EL (cell line): ENCODE measurements at places on chromosomes 4 and X.

GRCh38 chr4:52946855-52947254 lies 84.7 kb downstream of the RASL11B start:
- DNase-seq = no peak

DNA sequence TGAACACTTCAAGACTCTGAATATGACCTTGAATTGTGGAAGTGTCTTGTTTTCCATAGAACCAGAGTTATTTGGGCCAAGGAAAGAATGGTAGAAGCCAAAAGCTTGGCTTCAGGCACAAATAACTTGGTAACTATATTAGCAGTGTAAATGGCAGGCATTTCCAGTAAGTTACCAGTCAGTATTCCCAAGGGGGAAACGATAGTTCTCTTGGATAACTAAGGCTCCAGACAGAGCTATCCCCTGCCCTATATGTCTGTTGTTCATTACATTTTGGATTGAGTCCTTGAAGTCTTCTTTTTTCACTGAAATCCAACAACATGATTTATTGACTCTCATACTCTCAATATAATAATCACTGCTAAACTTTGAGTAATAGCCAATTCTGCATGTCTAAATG lies 364.1 kb downstream of the MAGEB5 start:
- no peak for DNase-seq

GRCh38 chr4:92455951-92456350 lies 152.2 kb downstream of the GRID2 start:
- no peak for DNase-seq

GRCh38 chr4:177376024-177376423 lies 66.2 kb downstream of the AGA start:
- no peak for DNase-seq

DNA sequence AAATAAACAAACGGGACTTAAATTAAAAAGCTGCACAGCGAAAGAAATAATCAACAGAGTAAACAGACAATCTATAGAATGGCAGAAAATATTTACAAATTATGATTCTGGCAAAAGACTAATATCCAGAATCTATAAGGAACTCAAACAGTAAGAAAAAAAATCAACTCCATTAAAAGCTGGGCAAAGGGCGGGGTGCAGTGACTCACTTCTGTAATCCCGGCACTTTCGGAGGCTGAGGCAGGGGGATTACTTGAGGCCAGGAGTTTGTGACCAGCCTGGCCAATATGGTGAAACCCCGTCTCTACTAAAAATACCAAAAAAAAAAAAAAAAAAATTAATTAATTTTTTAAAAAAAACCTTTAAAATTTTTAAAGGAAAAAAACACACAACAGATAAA lies 109.0 kb downstream of the ATP11C start:
- peak; percentile 34 for DNase-seq

GRCh38 chrX:69019073-69019890 lies 146.0 kb downstream of the PJA1 start:
- DNase-seq = no peak

GRCh38 chr4:3655485-3655884 lies 110.7 kb upstream of the ADRA2C start:
- DNase-seq = no peak

DNA sequence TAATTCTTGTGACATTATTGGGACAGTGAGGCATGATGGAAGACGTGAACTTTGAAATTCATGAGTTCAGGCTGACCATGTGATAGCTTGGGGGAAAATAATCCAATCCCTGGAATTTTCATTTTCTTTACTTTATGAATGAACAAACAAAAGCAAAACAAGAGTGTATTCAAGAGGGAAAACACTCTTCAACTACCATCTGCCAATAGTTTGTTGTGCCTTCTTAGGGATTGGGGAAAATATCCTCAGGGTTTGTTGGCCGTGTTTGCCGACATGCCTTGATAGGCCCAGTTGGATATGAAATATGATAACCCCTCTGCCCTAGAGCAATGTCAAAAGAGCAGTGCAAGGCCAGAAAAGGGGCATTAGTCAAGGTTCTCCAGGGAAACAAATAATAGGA lies 80.8 kb upstream of the CLNK start:
- no peak for DNase-seq

DNA sequence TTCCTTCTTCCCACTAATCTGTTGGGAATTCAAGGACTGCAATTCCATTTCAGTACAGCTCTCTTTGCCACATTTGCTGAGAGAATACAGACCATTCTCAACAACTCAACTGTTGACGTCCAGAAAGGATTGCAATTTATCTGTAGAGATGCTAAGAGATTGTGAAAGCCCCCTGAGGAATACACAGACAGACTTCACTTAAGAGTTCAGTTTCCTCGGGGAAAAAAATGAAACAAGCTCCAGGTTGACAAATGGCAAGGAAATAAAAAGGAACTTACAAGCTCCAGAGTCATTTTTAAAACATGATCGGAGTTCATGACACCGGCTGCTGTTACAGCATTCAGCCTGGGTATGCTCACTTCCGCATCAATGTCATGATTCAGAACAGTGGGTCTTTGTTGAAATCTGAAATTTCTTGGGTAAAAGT lies 13.8 kb downstream of the TLR10 start:
- DNase-seq = no peak

DNA sequence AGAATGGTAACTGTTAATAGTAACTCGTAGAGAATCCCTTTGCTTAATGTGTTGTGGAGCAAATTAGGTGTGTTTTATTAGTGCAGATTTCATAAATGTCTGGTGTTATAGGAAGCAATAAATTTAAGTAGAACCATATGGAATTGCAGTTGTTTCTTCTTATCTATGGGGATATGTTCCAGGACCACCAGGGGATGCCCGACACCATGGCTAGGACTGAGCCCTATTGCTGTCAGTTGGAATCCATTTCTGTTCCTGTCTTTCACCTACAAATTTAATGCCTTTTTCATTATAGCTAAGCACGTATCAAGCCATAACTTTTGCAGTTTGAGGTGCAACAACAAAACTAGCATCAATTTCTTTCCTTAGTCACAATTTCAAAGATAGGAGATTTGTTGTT lies 72.5 kb downstream of the DDIT4L start:
- DNase-seq = no peak

GRCh38 chr4:38069271-38069760 lies 109.1 kb downstream of the PTTG2 start:
- peak; percentile 13 for DNase-seq

DNA sequence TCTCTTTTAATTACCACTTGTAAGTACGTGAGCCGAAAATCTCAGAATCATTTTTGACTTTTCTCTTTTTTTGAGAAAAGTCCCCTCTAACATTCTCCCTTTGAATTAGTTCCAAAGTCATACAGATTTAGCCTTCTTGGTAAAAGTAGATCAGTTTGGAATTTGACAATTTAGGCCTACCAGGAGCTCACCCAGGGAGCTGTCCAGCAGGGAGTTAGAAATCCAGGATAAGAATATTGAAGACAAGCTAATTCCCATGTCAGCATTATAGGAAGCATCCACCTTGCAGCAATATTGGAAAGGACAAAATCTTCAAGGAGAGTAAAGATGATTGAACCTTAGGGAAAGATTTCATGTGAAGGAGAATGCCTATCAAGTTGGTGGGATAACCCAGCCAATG lies 352.2 kb upstream of the CPEB2 start:
- peak; percentile 2 for DNase-seq

DNA sequence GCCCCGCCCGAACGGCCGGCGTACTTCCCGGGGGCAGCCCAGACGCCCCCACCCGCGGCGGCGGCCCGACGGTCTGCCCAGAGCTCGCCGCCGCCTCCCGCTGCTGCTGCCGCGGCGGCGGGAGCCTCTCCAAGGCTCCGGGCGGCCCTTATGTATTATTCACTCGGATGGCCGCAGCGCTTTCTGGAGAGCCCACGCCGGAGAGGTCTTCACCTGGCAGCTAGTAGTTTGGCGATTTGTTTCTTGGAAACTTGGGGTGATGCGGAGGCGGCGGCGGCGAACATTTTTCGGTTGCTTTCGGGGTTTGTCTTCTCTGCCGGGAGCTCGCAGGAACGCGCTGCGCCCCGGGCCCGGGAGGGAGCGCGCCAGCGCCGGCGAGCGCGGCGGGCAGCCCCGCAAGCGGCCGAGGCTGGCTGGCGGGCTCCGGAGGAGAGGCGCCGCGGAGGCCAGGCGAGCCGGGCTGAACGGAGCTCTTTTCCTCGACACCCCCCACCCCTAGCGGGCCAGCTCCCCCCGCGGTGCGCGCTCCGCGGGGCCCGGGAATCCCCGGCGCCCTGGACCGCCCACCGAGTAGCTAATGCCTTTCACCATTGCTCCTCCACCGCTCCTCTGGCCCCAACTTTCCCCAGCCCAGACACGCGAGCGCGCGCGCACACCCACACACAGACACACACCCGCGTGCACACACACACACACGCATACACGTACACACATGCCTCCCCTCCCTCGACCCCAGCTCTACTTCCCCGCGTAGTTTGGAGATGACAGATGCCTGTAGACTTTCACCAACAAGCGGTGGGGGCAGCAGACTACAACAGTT lies 113.5 kb downstream of the DHX15 start:
- DNase-seq = peak; percentile 39

GRCh38 chr4:2583092-2583491 lies 46.6 kb downstream of the FAM193A start:
- no peak for DNase-seq

DNA sequence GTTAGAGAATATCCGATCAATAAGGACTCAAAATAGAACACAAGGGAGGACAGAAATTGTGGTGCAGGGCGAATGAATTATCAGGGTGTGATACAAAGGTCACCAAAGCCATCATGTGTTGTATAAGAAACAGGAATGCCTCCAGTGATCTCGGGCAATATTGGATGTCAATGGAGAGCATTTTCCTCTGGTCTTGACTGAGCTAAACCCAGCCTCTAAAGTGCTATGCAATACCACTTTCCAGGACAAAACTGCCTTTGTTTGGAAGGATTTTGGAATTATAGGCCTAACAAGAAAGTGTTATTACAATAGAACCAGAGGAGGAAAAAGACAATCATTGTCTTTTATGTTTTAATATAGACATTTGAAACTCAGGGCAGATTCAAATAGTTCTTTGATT lies 281.7 kb downstream of the CHM start:
- no peak for DNase-seq

DNA sequence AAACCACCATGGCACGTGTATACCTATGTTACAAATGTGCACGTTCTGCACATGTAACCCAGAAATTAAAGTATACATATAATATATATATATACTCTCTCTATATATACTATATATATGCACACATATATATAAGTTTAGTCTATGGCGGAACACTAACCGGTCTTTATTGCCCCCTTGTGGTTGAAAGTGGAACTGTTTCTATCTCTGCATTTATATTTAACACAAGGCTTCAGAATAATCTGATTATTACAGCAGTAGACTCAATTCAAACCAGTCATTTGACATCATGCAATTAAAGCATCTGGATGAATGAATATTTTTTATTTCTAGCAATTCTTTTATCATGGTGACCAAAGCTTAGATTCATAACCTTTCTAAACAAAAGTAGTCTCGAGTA lies 14.6 kb downstream of the RAB9B start:
- DNase-seq = peak; percentile 45

DNA sequence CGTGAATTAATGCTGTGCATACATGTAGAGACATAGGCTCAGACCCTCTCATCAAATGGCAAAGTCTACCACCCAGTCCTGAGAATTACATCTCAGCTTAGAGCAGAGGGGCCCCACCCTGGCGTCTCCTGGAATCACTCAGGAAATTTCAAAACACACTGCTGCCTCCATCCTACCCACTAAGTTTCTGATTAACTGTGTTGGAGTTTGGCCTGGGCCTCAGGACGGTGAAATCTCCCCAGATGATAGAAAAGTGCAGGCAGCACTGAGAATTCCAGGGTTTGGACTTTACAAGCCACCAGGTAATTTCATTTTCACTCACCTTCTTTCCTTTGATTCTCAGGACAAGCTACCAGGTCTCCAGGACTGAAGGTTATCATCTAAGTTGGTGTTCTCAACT lies 3.3 kb upstream of the FAM9C start:
- no peak for DNase-seq

DNA sequence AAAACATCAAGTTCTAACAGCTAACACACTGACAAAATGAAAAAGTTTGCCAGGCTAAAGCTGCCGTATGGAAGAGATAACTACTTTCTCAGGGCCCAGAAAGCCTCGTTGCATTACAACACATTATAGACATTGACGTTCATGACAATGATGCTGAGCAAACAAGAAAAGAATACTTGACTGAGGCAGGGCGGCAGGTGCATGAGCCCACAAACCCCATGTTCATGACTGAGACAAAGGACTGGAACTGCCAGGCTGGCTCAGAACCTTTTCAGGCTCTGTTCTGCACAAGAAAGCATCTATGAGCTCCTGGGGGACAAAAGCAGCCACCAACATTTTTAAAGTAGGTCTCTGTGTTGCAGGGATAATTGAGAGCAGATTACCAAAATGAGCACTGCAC lies 13.6 kb downstream of the TLR6 start:
- DNase-seq = no peak

DNA sequence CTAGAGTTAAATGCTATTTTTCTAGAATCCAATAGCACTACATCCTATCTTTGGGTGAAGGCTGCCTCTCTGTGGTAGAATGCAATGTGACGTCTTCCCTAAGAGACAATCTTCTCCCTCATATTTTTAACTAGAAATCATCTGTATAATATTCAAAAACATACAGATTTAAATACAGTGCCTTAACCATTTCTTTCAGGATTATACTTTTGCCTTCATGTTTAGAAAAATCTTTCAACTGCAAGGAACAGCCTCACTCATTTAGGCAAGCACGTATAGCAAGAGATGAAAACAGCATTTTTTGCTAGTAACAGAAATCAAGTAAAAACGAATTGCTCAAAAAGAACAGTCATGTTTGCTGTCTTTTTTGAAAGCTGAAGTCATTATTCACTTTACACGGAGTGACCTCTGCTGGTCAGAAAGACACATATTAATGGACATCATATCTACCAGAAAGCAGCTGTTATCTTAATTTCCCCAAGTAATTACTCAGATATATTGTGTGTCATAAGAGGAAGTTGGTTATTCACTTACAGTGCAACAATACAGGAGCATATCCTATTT lies 422.3 kb downstream of the STPG2 start:
- DNase-seq = no peak

DNA sequence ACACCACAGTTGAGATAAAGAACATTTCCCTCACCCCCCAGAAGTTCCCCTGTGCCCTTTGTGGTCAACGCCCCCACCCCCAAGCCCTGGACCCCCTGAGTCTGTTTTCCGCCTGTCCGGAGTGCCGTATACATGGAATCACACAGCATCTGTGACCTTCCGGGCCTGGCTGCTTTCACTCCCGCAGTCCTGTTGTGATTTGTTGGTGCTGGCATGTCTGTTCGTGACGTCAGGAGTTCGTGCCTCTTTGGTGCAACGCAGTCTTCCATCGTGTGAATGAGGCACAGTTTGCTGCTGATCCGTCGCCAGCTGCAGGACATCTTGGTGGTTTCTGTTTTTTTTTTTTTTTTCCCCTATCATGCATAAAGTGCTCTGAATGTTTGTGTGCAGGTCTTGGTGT lies 62.1 kb downstream of the PSAPL1 start:
- no peak for DNase-seq

GRCh38 chr4:90889171-90889570 lies 762.0 kb downstream of the CCSER1 start:
- no peak for DNase-seq

- no peak for DNase-seq
Observed at GRCh38 chr4:108072300-108072699, 82.6 kb downstream of the HADH start.
